ENCODE measurements at places on chromosomes 2 and 18.

DNA sequence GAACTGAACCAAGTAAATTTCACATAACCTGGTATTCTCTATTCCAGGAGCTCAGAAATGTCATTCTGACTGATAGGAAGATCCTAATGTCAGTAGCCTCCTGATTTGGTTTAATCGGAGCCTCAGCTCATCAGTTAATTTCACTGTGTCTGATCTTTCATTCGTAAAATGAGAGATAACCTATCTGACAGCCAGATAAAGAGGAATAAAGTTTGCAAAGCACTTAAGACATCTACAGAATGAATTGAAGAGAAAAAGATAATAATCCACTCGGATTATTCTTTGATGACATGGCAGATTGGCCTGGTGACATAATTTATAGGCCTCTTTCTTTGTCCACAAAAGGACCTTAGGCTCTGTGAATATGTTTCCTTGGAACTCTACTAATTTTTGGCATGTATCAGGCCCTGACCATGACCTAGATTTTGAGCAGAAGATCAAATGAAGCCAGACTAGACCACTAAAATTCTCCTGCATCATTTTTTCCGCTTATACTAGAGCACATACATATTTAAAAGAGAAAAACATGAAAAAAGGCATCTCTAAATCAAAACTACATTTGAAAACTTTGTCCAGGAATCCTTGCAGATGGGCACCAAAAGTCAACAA lies 312.4 kb downstream of the MTX2 start:
- DNase-seq, result no peak

DNA sequence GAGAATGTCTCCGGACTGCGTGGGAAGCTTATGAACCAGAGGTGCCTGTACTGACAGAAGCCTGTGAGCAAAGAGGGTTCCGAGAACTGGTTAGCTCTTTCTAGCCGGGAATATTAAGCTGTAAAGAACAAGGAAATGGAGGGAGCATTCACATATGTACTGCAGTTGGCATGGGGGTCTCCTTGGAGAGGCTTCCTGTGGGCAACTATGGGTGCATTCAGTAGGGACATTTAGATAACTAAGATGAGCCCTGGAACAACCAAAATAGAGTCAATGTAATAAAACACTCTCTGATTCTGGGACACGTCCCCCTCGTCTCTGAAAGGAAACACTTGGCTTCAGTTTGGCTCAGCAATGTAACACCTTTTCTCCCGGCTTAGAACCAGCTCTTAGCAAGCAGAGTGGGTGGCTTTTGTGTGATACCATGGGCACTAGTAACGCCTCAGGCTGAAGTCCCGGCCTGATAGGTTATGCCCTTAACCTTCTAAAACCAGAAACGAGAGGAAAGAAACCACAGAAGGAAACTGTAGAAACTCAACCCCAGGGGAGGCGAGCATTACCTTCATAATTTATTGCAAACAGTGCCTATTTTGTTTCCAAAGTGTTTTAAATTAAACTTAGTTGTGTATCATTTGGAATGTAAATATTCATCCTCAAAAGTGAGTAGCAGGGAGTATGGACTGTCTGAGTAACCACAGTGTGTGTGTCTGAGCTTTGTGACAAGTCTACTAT lies 48.8 kb upstream of the LPIN2 start:
- no peak for DNase-seq

- DNase-seq, result no peak
These were observed 219.6 kb upstream of the THUMPD2 start for GRCh38 chr2:39998617-39999016.

GRCh38 chr2:45699032-45699658 lies 47.7 kb downstream of the PRKCE start:
- no peak for DNase-seq

GRCh38 chr18:22026889-22027288 lies 142.5 kb upstream of the GATA6 start:
- no peak for DNase-seq
